Fibroblast of upper back skin (primary cell): ENCODE measurements at places on chromosomes 3 and 15.
A peak's percentile ranks its signal among the peaks of the same experiment; 100 is the strongest.

GRCh38 chr3:157428853-157429252 lies 7.8 kb upstream of the PTX3 start:
- peak; percentile 64 for DNase-seq

DNA sequence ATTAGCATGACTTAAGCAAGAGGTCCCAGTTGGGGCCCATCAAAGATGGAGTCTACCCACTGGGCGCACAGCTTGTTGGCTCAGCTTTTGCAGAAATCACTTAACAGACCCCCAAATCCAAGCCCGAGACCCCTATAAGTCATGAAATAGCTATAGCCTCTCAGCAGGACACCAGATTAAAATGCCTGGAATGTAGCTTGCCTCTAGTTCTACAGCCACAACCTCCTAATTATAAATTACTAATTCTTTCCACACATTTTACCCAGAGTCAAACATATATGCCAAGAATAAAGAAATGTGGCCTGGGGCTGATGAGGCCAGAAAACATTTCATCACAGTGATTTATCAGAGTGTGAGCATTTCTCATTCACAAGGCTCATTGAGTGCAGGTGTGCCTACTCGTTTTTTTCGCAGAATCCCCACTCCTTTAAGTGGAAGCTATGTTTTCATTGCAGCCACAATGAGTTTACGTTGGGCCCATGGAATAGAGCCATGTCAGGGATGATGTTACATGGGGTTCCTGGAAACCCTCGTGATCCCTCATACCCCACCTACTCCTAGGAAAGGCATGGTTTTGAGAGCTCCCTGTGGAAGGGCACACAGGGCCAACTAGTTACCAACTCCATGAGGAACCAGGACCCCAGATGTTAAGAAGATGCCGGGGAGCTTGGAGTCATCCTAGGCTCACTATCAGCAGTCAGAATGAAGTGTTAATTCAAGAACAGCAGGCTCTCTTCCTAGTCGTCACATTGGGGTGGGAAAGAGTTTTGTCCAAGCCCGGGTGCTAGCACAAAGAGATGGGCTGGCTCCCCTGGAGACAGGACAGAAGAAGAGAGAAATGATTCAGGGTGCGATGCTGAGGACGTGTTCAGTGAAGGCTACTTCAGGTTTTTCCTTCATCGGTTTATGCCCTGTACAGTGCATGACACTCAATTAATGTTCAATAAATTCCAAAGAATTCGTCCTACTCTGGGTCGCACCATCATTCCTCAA lies 90.2 kb upstream of the ABHD17C start:
- peak; percentile 80 for DNase-seq

GRCh38 chr3:10517627-10518026 lies 12.2 kb upstream of the ATP2B2 start:
- no peak for DNase-seq

GRCh38 chr15:96117270-96117669 lies 213.2 kb upstream of the NR2F2 start:
- DNase-seq, result no peak

DNA sequence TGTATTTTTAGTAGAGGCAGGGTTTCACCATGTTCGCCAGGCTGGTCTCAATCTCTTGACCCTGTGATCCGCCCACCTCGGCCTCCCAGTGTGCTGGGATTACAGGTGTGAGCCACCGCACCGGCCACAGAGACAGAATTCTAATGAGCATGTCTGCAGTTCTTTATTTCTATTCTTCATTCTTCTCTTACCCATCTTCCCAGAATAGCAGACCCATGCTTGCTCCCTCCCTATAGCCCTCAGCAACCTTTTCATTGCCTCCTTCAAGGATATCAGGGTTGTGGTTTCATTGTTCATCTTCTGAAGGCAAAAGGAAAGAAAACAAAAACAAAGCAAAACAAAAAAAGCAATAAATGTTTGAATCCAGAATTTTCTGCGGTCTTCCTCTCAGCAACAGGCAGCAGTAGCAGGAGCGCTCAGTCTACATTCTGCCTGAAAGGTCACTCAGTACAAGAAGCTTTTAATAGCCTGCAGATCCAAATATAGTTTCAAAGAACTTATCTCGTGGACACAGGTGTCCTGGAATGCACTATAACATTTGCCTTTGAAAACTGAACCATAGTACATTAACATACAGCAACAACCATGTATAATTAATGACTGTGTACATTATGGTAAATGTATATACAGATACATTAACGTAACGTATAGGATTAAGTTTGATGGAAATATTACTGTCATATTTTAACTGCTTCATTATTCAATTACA lies at the start of gene SMCO1:
Gene SMCO1 (minus strand): TSS at position 434 of the 709 bp plus-strand sequence. CDS start 137 bp downstream, at position 297.
- DNase-seq, result no peak

GRCh38 chr15:77094397-77095030 lies 23.6 kb upstream of the TSPAN3 start:
- DNase-seq, result no peak

- no peak for DNase-seq
Measured at GRCh38 chr3:31573036-31573779, 40.5 kb downstream of the STT3B start.

- DNase-seq, result no peak
Measured at GRCh38 chr3:83498361-83499016, 1460.3 kb upstream of the CADM2 start.

DNA sequence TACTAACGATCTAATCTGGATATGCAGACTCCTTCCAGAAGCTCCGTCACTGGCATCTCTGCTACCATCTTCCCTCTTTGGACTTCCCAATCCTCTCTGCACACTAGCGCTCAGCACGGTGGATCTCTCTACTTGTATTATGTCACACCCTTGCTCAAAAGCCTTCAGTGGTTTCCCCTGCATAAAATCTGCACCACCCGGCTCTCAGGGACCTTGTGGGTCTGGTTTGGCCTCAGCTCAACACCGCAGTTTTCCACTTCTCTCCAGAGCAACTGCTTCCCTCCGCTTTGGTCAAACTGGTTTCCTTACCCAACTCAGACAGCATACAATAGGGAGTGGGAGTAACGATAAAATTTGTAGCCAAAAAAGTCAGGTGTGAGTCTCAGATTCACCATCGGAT lies 30.7 kb upstream of the HES1 start:
- no peak for DNase-seq

- peak; percentile 37 for DNase-seq
Measured at GRCh38 chr3:73772076-73772886, 147.5 kb upstream of the PDZRN3 start.

GRCh38 chr3:149541091-149541491 lies 66.6 kb downstream of the TM4SF4 start:
- peak; percentile 53 for DNase-seq

DNA sequence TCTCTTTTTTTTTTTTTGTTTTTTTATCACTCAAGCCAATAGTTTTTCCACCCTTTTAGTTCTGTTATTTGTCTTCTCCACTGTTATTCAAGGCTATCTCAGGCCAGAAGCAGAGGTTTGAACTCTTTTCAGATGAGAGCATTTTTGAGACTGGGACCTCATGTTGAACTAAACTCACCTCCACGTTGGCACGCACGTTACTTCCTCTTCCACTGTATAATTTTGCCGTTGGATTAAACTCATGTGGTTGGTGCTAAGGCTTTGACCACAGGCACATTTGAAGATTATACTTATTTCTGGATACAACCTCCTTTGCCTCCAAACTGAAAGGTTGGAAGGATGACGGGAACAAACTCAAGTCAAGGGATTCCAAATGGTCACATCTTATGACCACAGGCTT lies 501.3 kb upstream of the TPRG1 start:
- no peak for DNase-seq

- DNase-seq, result peak; percentile 86
Measured at GRCh38 chr15:92069308-92070250, 216.1 kb downstream of the SLCO3A1 start.

GRCh38 chr15:30940359-30940758 lies 36.6 kb downstream of the FAN1 start:
- no peak for DNase-seq

- DNase-seq, result no peak
Measured at GRCh38 chr15:74831813-74832495, 5.5 kb downstream of the CPLX3 start.

- DNase-seq, result peak; percentile 71
Measured at GRCh38 chr15:80526556-80527340, 122.6 kb downstream of the ARNT2 start.

DNA sequence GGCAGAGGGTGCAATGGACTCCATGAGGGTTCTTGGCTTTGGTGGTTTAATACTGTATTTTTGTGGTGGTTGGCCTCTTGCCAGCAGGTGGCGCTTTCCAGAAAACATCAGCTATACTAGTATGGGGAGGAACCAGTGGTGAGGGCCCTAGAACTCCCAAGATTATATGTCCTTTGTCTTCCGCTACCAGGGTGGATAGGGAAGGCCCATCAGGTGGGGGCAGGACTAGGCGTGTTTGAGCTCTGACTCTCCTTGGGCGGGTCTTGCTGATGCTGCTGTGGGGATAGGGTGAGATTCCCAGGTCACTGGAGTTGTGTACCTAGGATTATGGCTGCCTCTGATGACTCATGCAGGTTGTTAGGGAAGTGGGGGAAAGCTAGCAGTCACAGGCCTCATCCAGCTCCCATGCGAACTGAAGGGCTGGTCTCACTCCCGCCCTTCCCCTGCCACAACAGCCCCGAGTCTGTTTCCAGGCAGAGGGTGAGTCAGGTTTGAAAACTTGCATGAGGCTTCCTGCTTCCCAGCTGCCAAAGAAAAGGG lies 357.7 kb downstream of the OTOL1 start:
- DNase-seq, result peak; percentile 78

DNA sequence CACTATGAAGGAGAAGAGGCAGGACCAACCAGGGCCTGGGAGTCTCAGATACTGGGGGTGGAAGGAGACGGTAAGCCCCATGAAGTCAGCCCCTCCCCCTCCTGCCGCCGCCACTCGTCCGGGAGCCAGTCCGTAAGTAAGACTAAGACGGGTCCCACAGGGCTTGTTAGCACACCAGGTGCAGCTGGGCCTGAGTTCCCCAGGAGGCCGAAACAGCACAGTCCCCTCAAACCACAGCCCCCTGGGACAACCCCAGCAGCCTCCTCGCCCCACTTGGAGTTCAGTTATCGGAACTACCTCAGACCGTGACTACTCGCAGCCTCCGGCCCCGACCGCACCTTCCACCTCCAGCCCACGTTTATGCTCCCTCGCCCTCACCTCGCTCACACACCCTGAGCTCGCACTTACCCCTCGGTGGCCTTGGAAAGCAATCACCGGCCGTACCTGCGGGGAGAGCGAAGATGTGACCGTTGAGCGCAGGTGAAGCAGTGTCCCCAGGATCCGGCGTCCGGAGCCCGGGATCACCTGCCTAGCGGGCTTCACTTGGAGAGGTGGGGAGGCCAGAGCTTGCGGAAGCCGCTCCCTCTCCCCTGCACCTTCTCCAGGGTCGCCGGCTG lies 557 bp downstream of the ELL3 start:
- no peak for DNase-seq

GRCh38 chr3:197155046-197155445 lies 125.4 kb upstream of the MELTF start:
- no peak for DNase-seq

- peak; percentile 99 for DNase-seq
Measured at GRCh38 chr15:69854521-69855181, 243.1 kb downstream of the TLE3 start.

GRCh38 chr3:8972639-8973038 lies 9.4 kb upstream of the RAD18 start:
- DNase-seq, result peak; percentile 49

GRCh38 chr3:113638910-113639309 lies 57.5 kb downstream of the USF3 start:
- DNase-seq, result no peak

- no peak for DNase-seq
Measured at GRCh38 chr15:34893967-34894366, 75.6 kb downstream of the AQR start.

GRCh38 chr3:170471149-170471548 lies 52.5 kb downstream of the CLDN11 start:
- no peak for DNase-seq

DNA sequence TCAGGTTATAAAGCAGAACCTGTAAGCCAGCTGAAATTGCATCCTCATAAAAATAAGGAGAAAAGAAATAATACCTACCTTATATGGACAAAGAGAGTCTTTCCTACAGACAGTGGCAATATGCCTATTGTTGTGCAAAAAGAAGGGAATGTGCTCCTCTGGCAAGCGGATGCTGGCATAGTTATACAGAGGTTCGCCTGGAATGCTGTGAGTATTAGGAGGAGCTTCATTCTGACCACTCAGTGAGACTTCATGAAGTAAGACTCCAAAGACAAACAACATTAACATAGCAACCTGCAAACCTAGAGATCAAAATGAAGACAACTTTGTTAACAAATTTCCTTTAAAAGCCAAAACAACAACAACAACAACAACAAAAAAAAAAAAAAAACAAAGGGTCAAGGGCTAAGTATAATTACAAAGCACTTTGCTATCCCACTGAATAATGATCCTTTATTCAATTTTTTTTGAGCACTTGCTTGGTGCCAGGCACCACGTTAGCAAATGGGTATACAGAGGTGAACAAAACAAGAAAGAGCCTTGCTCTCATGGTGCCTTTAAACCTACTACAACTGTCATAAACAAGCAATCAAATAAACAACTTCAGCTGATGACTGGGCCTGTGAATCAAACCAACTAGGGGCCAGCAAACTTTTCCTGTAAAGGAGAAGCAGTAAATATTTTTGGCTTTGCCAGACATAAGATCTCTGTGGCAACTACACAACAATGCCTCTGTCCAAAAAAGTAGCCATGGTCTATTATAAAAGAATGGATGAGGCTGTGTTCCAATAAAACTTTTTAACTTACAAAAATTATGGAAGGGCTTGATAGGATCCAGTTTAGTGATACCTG lies 3.7 kb downstream of the EOGT start:
- DNase-seq, result peak; percentile 88

DNA sequence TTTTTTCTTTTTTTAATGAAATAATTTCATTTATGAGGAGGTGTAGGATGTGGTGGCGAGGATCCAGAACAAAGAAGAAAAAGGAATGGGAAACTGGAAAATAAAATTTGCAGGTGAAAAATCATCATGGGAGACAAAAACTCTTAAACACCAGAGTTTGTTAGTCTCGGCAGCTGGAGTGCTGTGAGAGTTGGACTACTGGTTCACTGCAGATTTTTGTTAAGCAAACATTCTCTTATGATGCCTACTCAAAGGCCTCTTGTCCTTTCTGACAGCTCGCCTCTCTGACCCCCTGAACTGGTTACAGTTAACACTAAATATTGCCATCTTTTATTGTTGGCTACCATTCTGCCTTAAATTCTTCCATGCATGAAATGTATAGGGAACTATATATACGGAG lies 152.4 kb upstream of the DPH6 start:
- no peak for DNase-seq

DNA sequence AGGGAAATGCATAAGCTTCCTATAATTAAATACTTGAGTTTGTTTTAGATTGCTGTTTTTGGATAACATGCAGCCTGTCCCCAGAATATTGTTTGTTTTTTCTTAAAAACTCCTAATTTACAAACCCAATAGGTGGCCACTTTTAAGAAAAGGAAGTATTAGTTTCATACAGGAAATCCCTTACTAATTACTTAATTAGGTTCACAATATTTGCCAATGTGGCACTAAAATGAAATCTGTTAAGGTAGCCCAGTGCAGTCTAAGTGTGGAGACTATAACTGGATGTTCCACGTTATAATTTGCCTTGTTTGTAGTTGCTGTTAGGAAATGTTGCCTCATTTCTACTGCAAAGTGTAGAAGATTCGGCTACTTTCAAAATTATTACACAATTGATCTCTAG lies 195.8 kb downstream of the BBX start:
- no peak for DNase-seq

GRCh38 chr3:11536132-11536935 lies 107.4 kb downstream of the VGLL4 start:
- DNase-seq, result no peak
